NCI-H2029 (cell line): ENCODE measurements at places on chromosomes 16 and 17.

- DNase-seq: no peak
Observed at GRCh38 chr16:68377667-68378393, 67.0 kb downstream of the PRMT7 start.

GRCh38 chr17:8158267-8159031, 4.3 kb downstream of the VAMP2 start:
- peak; percentile 55 for DNase-seq

- DNase-seq: no peak
Observed at GRCh38 chr16:17475104-17475503, 4.3 kb upstream of the XYLT1 start.

GRCh38 chr17:8837563-8838075, 29.9 kb downstream of the PIK3R6 start:
- DNase-seq: no peak

DNA sequence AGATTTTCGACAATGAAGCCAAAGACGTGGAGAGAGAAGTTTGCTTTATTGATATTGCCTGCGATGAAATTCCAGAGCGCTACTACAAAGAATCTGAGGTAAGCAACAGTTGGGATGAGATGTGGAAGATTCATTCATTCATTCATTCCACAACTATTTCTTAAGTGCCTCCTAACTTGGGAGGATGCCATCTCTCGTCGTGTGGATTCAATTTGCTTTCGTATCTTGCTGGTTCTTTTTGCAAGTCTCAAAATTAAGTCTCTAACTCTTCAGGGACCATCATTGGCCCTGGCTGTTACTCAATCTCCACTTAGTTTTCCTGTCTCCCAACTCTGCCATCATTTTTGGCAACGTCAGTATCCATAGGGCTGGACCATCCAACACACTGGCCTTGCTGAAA, 85.6 kb upstream of the NOL11 start:
- DNase-seq: no peak

DNA sequence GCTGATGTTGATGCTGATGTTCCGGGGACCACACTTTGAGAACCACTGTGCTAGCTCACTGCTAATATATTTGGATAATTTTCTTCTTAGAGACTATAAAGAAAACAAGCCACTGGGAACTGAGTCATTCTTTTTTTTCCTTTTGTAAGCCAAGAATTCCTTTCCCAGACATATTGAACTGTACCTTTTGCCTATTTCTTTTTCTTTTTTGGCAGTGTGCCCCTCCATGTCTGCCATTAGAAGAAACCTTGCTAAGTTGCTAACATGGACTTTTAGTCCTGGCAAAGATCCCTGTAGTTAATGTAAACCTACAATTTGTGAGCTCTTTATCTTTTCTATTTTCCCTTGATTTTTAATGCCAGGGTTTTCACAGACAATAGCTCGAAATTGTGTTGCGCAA, 17.3 kb upstream of the ERCC4 start:
- DNase-seq: no peak

- no peak for DNase-seq
Observed at GRCh38 chr16:84720177-84720579, 20.4 kb downstream of the USP10 start.
